ENCODE measurements at places on chromosomes 4 and X.

DNA sequence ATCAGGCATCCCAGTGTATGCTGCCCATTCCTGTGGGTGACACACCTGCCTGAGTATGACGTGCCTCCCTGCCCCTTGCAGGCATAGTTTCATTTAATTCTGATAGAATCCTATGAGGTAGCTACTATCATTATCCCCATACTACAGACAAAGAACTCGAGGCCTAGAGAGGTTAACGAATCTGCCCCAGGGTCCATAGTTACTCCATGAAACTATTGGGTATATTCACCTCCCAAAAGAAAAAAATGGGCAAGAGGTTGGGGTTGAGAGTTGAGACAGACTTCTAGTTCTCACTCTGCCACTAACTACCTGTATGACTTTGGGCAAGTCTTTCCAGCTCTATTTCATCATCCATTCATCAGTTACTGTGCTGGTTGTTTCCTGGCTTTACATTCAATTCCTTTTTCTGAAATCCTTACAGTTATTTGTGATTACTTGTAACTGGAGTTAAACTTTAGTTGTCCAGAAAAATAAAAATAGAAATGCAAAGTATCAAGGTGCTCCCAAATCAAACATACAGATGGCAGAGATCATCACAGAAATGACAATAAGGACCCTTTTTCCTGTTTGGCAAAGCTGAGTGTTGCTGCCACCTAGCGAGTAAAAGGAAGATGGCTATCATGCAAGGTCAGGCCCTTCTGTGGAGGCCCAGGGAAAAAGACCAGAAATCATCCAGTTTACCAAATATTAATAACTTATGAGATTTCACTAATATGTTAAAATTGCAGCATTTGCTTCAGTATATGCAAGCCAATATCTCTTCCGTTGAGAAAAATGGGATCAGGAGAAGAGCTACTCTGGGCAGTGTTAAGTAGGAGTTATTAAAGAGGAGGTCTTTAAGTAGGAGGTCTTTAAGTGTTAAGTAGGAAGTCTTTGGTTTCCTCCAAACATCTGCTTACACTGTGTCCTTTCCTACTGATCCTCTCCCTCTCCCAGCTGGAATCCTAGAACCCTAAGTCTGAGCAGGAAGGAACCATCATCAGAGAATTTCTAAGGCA, 17.1 kb upstream of the MAP7D3 start:
- peak; percentile 47 for DNase-seq

GRCh38 chrX:97326456-97326855, 442.7 kb downstream of the RPA4 start:
- DNase-seq = no peak

DNA sequence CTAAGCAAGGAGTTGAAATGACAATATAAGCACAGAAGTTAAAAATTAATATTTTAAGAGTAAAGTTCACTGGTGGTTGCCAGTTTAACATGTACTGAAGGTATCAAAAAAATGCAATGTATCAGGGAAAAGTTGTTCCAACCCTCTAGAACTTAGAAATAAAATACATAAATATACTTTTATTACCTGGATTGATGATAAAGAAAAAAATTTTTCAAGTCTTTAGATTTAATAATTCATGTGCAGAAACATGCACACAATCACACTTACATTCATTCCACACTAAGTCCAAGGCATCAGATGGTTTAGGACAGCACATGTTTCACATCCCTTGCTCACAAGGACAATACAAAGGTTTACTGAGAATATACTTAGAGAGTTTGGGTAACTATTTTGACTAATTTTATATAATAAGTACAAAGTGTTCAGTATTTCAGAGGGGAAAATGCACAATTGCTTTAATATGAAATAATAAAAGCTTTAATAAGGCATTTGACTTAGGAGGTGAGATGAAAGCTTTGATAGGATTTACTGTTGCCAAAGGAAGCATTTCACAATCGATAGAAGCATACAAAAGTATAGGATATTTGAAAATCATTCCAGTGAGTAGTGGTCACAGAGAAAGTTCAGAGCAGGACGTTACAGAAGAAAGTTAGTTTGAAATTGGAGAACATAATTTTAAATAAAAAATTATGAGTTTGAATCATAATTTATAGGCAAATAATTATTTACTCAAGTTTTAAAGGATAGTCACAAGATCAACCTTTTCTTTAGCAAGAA, 392 bp upstream of the UGT2A3 start:
- no peak for DNase-seq

DNA sequence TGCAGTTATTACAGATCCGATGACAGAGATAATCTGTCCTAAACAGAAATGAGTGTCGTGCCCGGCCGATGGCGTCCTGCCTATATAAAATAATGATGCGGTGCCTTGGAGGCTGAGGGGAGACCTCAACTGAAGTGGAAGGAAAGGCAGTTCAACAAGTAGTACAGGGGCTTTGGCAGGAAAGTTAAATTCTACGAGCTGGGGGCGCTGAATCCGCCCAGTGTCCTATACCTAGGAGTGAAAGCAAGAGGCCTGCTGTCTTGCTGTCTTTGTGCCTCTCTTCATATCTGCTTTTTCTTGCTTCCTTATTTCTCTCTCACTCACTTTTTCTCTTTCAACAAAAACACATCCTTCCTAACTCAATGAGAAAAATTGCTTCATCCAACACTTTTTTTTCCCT, 82.2 kb upstream of the PRPS2 start:
- DNase-seq = no peak

DNA sequence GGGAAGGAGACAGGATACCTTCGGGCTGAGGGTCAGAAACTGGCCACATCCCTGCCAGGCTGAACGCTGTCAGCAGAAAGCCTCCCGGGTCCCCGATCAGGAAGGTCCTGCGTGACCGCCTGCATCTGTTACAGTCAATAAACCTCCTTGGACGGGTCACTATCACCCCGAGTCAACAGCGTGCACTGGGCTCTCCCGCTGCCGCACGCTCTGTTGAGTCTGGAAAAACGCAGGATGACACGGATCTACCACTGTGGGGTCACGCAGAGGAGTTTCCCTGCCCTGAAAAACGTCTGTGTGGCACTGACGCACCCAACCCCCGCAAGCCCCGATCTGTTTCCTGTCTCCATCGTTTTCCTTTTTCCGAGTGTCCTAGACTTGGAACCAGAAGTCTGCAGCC, 12.1 kb downstream of the PPP2R3B start:
- DNase-seq = peak; percentile 30

- no peak for DNase-seq
These were observed 46.2 kb upstream of the TRPC3 start for GRCh38 chr4:121998024-121998423.

GRCh38 chr4:103719830-103720207, at the start of gene TACR3:
TSS of gene TACR3 (minus strand) at chr4:103719985. CDS start at chr4:103719675, 310 bp downstream.
- DNase-seq = no peak

DNA sequence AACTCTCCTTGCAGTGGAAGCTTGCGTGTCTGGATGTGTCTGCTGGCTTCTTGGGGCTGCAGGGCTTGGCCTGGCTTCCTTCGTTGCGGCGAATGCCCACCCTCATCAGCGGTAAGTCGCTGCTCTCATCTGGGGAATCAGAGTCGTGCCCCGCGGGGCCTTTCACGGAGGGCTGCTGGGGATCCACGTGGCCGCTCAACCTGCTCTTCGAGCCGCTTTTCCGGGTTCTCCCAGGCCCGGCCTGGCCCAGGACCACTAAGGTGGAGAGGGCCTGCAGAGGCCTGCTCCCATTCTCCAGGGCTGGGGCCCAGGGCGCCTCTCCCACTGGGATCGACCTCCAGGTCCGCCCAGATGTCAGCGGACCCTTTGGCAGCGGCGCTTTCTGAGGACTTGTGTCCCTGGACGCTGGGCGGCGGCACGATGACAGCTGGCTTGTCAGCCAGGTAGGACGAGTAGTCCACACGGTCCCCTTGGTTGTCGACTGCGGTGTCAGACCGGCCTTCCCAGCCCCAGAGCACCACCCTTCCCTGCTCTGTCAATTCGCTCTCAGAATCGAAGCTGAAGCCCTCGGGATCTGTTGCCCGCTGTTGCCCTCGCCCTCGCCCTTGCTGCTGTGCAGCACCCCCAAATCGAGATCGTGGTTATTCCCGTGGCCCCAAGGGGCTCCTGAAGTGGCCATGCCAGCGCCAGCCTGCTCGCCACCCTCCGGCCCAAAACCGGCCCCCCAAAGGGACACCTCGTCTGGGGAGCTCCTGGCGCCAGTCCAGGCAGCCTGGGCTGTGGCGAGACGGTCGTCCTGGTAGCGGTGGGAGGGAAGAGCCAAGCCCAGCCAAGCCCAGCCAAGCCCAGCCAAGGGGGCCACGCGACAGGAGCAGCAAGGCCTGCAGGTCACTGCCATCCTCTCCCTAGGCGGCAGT, 37.8 kb upstream of the NHSL2 start:
- no peak for DNase-seq

DNA sequence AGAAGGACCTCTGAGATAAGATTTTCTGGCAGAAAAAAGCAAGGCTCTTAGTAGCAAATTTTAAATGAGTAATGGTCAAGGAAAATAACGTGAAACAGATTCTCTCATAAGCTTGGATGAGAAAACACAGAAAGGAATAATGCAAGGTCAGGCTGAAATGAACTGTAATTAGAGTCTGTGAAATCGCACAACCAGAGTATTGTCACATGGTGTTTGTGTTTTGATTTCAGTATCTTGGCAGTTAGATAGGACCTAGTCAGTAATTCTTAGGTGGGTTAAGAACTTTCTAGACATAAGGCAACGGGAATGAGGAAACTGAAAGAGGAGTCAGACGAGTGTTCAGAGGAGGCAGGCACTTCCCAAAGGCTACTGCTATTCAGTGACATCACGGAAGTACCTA, 34.6 kb downstream of the LIMCH1 start:
- peak; percentile 33 for DNase-seq

GRCh38 chr4:147498031-147498660, 17.2 kb downstream of the EDNRA start:
- DNase-seq = peak; percentile 85

DNA sequence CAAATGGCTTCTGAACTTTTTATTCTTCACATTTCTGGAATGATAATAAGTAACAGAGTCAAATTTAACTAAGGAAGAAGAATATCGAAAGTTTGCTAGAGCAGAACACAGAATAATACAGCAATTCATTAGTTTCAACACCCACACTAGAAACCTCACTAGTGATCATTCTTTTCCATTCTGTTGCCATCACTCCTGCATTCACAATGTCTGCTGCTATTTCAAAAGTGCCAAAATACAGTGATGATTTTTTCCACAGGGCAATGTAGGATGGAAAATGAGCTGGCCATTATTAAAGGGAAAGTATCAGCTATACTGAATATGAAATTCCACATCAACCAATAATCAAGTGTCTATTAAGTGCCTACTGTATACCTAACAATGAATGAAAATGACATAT, 186.7 kb downstream of the USP46 start:
- DNase-seq = no peak

- DNase-seq = peak; percentile 60
These were observed 66.8 kb upstream of the SH3RF1 start for GRCh38 chr4:169337510-169337909.

GRCh38 chr4:119615068-119615719, 13.4 kb downstream of the PDE5A start:
- DNase-seq = peak; percentile 27

DNA sequence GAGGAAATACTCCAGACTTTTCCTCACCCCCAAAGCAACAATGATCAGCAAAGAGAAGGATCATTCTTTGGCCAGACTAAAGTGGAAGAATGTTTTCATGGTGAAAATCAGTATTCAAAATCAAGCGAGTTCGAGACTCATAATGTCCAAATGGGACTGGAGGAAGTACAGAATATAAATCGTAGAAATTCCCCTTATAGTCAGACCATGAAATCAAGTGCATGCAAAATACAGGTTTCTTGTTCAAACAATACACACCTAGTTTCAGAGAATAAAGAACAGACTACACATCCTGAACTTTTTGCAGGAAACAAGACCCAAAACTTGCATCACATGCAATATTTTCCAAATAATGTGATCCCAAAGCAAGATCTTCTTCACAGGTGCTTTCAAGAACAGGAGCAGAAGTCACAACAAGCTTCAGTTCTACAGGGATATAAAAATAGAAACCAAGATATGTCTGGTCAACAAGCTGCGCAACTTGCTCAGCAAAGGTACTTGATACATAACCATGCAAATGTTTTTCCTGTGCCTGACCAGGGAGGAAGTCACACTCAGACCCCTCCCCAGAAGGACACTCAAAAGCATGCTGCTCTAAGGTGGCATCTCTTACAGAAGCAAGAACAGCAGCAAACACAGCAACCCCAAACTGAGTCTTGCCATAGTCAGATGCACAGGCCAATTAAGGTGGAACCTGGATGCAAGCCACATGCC, 89.7 kb downstream of the TET2 start:
- DNase-seq = no peak

- no peak for DNase-seq
These were observed 449.1 kb upstream of the NDST4 start for GRCh38 chr4:115562506-115562905.

DNA sequence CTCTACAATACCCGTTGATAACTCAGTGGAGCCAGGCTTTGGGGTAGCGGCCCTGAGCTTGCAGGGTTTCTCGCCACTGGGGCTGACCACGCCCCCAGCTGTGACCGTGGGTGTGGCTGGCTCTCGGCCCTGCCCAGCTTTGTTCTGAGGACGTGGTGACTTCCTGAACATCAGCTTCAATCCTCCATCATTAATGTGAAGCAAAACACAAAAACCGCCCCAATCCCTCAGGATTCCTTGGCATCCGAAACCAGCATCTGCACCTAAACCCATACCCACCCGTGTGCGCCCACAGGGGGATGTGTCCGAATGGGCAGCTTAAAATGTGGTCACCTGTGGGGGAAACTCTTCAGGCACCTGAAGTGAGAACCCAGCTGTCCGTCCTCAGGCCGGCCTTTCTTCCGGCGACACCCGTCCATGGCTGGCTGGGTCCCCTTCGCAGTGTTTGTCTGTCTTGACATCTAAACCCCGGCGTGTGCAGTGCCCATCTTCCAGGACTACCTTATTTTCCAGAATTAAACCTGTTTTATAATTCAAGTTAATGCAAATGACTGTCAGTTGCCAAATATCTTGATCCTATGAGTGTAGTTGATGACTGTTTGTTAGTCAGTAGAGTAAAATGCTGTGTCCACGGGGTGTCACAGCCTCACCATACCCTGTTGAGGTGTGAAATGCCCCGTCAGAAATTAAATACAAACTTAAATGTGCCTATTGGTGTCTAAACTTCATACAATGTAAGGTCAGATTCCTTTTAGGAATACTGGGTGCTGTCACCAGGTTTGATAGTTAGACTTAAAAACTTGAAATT, 27.3 kb downstream of the NELFA start:
- no peak for DNase-seq

DNA sequence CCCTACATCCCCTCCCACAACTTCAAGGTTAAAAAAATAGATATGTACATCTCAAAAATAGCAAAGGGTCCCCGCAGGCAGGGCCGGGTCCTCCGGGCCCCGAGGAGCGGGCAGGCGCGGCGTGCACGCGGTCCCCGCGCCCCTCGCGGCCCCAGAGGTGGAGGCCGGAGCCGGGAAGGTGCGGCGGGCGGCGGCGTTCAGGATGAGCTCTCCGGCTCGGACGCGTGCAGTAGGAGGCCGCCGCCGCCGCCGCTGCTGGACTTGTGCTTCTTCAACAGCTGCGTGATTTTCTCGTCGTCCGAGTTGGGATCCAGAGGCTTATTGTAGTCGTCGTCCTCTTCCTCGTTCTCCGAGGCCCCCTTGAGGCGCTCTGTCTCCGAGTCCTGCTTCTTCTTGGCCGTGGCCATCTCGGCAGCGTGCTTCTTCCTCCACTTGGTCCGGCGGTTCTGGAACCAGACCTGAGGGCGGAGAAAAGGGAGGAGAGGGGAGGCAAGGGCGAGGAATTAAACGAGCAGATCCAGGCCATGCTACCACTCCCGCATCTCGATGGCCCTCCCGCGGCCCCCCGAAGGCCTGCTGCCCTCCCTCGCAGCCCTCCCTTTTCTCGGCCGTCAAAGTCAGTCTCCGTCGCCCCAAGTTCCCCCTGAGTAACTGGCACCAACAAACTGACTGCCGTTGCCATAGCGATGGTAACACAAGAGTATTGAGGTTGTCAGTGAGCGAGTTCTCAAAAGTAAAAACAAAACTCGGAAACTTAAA, 5.8 kb downstream of the NKX6-1 start:
- peak; percentile 55 for DNase-seq

Data from mesenchymal stem cell (in vitro differentiated cells and primary cell).